Fibroblast of lung (primary cell): ENCODE measurements at places on chromosomes 11 and 22.

DNA sequence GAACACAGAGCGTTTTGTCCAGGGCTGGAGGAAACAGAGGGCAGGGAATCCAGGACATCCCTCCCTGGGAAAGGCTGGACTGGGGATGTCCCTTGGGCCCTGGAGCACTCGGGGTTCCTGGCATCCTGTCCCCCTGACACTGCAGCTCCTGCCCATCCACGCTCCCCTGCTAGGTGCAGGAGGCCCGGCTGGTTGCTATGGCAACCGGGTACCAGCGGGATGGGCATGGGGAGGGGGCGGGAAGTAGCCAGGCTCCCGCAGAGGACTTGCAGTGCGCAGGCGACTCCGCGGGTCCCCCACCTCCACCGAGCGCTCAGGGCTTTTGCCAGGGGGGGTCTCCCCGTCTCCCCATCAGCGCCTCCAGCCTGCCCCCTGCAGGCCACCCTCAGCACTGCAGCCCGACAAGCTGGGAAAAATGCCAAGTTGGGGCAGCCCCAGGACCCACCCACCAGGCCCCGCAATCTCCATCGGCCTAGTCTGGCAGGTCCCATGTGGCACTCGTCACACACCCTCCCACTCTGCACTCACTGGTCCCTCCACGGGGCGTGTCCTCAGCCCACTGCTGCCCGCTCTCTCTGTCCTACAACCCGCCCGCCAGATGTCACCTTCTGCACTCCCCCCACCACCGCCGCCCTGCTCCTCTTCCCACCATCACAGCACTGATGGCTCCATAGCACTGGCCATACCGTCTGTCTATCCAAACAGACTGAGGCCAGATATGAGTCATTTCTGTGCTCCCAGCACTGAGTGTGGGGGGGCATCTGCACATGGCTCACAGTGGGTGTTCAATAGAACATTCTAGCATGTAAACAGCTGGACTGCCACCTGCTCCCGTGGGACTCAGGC lies 31.5 kb downstream of the KIAA0930 start:
- no peaks in the 10 kb centered on the region for H3K27me3 ChIP-seq
- no peak overlapping the region for H3K4me3 ChIP-seq

- DNase-seq: no peak
- peaks cover 2% of the 10 kb centered on the region for H3K36me3 ChIP-seq
- no peak overlapping the region for H3K4me3 ChIP-seq
- H3K27ac ChIP-seq: no peak overlapping the region
- H3K27me3 ChIP-seq: no peaks in the 10 kb centered on the region
Observed at GRCh38 chr11:5643585-5643984, 18.8 kb downstream of the TRIM34 start.

DNA sequence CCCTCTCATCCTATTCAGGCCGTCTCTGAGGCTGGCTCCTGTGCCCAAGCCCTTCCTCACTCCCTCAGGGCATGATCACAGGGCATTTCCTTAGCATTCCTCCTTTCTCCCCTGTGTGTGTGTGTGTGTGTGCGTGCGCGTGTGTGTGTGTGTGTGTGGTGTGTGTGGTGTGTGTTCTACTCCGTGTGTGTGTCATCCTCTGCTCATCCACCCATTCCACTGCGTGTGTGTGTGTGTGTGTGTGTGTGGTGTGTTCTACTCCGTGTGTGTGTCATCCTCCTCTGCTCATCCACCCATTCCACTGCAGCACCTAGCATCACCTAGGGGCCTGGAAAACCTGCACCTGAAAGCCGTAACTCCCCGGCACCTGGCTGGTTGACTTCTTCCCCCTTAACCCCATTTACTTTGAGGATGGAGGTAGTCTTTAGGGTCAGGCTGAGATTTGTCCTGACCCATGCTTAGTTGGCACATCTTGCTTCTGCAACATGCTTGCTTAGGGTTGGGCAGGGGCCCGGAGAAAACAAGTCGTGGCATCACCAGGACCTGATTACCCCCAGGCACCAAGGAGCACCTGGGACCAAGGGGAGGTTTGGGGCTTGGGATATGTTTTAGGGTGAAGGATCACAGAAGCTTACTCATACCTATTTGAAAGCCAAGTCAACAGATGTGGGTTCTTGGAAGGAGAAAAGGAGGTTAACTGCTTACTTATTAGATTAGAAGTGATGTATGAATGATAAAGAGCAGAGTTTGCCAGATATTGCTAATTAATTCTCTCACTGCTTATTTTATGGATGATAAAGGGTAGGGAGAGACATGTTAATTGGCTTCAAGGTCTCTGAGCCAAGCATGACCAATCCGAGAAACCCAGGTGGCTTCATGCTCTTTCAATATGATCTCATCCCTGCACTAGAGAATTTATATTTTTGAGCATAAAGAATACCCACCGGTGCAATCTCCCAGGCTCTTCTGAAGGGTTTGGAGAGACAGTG lies 18.9 kb downstream of the TIMP3 start:
- DNase-seq: no peak
- H3K27me3 ChIP-seq: no peaks in the 10 kb centered on the region
- no peak overlapping the region for H3K27ac ChIP-seq
- no peaks in the 10 kb centered on the region for H3K36me3 ChIP-seq
- no peaks in the 10 kb centered on the region for H3K4me1 ChIP-seq

DNA sequence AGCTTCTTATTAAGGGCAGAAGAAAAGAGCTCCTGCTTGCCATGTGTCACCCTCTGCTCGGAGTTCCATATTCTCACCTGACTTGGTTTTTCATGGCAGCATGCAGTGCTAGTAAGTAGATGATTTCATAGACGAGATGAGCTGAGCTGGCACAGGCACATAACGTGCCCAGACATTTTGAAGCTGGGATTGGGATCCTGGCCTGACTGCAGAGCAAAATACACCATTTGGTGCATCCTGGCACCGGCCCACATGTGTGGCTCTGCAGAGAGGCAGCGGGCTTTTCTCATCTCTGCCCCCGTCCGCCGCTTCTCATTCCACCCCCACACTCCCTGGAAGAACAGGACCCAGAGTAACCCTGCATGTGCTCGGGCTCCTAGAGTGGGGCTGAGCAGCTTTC lies 24.8 kb downstream of the FAM118A start:
- no peak for DNase-seq
- peaks cover 8% of the 10 kb centered on the region for H3K36me3 ChIP-seq
- H3K4me3 ChIP-seq: no peak overlapping the region
- no peak overlapping the region for H3K27ac ChIP-seq

GRCh38 chr11:44149651-44150050 lies 54.2 kb downstream of the EXT2 start:
- H3K27ac ChIP-seq: no peak overlapping the region
- no peak overlapping the region for H3K4me3 ChIP-seq
- DNase-seq: peak; percentile 56
- no peaks in the 10 kb centered on the region for H3K4me1 ChIP-seq
- no peaks in the 10 kb centered on the region for H3K27me3 ChIP-seq
- H3K36me3 ChIP-seq: no peaks in the 10 kb centered on the region

DNA sequence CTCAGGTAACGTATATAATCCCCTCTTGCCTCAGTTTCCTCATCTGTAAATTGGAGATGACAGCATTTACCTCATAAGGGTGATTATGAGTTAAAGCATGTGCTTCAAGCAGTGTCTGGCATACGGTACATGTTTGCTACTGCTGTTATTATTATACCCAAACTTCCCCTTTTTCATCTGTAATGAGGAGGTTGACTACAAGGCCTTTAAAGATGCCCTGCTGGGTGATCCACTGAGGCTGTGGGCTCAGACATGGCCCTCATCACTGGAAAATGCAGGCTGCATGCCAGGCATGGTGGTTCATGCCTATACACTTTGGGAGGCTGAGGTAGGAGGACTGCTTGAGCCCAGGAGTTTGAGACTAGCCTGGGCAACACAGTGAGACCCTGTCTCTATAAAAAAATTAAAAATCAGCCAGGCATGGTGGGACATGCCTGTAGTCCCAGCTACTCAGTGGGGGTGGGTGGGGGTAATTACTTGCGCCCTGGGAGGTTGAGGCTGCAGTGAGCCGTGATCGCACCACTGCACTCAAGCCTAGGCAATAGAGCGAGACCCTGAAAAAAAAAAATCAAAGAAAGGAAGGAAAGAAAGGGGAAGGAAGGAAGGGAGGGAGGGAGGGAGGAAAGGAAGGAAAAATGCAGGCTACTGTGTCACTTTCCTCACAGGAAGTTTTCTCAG lies 4.3 kb downstream of the PIK3IP1 start:
- peaks cover 11% of the 10 kb centered on the region for H3K36me3 ChIP-seq
- no peak overlapping the region for H3K27ac ChIP-seq
- no peaks in the 10 kb centered on the region for H3K27me3 ChIP-seq
- DNase-seq: no peak
- H3K4me1 ChIP-seq: peaks cover 2% of the 10 kb centered on the region
- no peak overlapping the region for H3K4me3 ChIP-seq

DNA sequence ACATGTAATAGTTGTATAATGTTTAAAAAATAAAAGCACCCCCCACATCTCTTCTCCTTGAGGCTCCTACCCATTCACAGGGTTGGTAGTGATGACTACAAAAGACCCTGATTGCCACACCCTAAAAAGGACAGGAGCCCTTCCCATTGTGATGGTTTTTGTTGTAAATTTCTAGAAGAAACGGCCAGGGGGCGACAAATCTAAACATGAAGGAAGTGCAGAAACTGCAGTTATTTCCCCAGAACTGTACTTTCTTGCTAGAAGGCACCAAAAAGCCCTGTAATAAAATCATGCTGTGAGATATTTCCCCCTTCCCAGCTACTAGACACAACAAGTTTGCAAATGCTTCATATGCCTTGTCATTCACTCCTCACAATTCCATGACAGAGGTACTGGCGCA lies 10.8 kb downstream of the PRR5L start:
- H3K27ac ChIP-seq: no peak overlapping the region
- H3K27me3 ChIP-seq: peaks cover 2% of the 10 kb centered on the region
- H3K4me1 ChIP-seq: no peaks in the 10 kb centered on the region
- peak; percentile 62 for DNase-seq

GRCh38 chr11:69683764-69684333 lies 8.7 kb upstream of the LTO1 start:
- no peak overlapping the region for H3K4me3 ChIP-seq
- H3K4me1 ChIP-seq: no peaks in the 10 kb centered on the region
- H3K36me3 ChIP-seq: no peaks in the 10 kb centered on the region
- no peaks in the 10 kb centered on the region for H3K27me3 ChIP-seq
- no peak overlapping the region for H3K27ac ChIP-seq

DNA sequence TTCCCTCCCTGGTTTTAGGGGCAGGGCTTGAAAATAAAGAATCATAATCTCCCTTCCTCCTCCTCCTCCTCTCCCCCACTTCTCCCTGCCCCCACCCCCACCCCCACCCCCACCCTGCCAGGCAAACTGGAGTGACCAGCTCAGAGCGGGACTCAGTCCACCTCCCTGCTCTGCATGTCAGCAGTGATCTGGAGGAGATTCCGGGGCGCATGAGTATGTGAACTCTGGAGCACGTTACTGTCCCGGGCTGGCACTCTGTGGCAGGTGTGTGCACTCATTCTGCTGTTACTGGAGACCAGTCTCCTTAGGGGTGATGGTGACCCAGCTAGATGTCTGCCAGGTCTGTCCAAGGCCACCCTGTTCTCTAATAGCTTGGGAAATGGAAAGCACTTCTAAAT lies 33.9 kb downstream of the MARK2 start:
- no peak for DNase-seq
- no peak overlapping the region for H3K4me3 ChIP-seq
- no peaks in the 10 kb centered on the region for H3K36me3 ChIP-seq

- H3K4me1 ChIP-seq: no peaks in the 10 kb centered on the region
- no peaks in the 10 kb centered on the region for H3K36me3 ChIP-seq
- H3K27me3 ChIP-seq: no peaks in the 10 kb centered on the region
- no peak overlapping the region for H3K4me3 ChIP-seq
- H3K27ac ChIP-seq: no peak overlapping the region
Observed at GRCh38 chr22:47115921-47116320, 353.5 kb downstream of the TBC1D22A start.

- no peaks in the 10 kb centered on the region for H3K36me3 ChIP-seq
- H3K4me1 ChIP-seq: peaks cover 3% of the 10 kb centered on the region
- DNase-seq: no peak
- H3K27me3 ChIP-seq: no peaks in the 10 kb centered on the region
Observed at GRCh38 chr11:123549926-123550917, 104.2 kb downstream of the SCN3B start.

- peak overlapping the region; percentile 12 for H3K27ac ChIP-seq
- peak; percentile 24 for DNase-seq
- H3K36me3 ChIP-seq: no peaks in the 10 kb centered on the region
- peaks cover 2% of the 10 kb centered on the region for H3K4me1 ChIP-seq
- no peak overlapping the region for H3K4me3 ChIP-seq
- H3K27me3 ChIP-seq: no peaks in the 10 kb centered on the region
Observed at GRCh38 chr11:93907901-93908300, 57.5 kb upstream of the VSTM5 start.

GRCh38 chr11:104051778-104052177 lies 15.3 kb downstream of the DDI1 start:
- H3K27me3 ChIP-seq: no peaks in the 10 kb centered on the region
- H3K4me3 ChIP-seq: no peak overlapping the region
- DNase-seq: no peak
- no peaks in the 10 kb centered on the region for H3K4me1 ChIP-seq

GRCh38 chr22:46777609-46777970 lies 15.1 kb downstream of the TBC1D22A start:
- no peak overlapping the region for H3K4me3 ChIP-seq
- no peak overlapping the region for H3K27ac ChIP-seq
- no peaks in the 10 kb centered on the region for H3K27me3 ChIP-seq
- H3K36me3 ChIP-seq: no peaks in the 10 kb centered on the region
- no peak for DNase-seq

DNA sequence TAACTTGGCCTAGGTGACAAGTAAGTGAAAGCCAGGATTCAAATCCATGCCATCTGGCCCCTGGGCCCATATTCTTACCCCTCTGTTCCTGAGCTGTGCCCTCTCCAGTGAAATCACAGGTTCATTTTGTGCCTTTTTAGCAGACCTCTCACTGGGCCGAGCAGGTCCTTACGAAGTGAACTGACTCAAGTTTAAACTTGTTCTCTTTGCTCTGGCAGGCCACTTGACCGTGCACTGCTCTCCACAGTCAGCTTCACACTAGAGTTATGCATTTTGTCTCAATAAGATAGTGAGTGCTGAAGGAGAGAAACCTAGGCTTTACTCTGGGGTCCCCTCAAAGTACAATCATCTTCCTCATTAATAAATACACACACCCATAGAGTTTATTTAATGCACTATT lies 40.7 kb downstream of the ARFGAP3 start:
- no peak overlapping the region for H3K4me3 ChIP-seq
- peaks cover 8% of the 10 kb centered on the region for H3K36me3 ChIP-seq
- no peaks in the 10 kb centered on the region for H3K27me3 ChIP-seq
- H3K4me1 ChIP-seq: peaks cover 10% of the 10 kb centered on the region
- no peak for DNase-seq
- H3K27ac ChIP-seq: no peak overlapping the region

GRCh38 chr11:130600139-130600538 lies 151.7 kb downstream of the ADAMTS15 start:
- H3K27ac ChIP-seq: no peak overlapping the region
- peaks cover 5% of the 10 kb centered on the region for H3K4me1 ChIP-seq
- H3K36me3 ChIP-seq: no peaks in the 10 kb centered on the region
- DNase-seq: peak; percentile 60
- H3K4me3 ChIP-seq: no peak overlapping the region

- peaks cover 7% of the 10 kb centered on the region for H3K4me1 ChIP-seq
- H3K27me3 ChIP-seq: no peaks in the 10 kb centered on the region
- no peak overlapping the region for H3K27ac ChIP-seq
- peak; percentile 91 for DNase-seq
- H3K36me3 ChIP-seq: peaks cover 1% of the 10 kb centered on the region
- no peak overlapping the region for H3K4me3 ChIP-seq
Observed at GRCh38 chr22:45777046-45777851, 105.6 kb downstream of the ATXN10 start.
